ENCODE measurements at places on chromosomes 5 and 9.

DNA sequence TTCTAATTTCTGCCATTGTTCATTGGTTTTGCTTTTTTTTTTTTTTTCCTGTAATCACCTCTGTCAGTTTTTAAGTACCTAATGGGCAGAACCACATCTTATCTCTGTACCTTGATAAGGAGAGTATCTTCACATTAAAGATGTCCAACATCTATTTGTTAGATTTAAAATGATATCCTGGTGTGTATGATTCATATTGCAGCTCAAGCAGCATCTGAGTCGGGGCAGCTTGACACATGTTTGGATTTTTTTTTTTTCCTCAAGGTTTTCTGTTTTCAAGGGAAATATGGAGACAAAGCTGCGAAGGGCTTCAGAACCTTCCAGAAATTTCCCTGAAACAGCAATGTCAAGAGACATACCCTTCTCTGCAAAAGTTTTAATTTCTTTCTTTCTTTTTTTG is 164.7 kb downstream of the DOCK2 start:
- DNase-seq, result no peak

GRCh38 chr9:132192728-132193127 is 30.9 kb downstream of the NTNG2 start:
- DNase-seq, result no peak

GRCh38 chr5:40654377-40654991 is 25.2 kb upstream of the PTGER4 start:
- no peak for DNase-seq

GRCh38 chr9:130333041-130333711 is 67.6 kb downstream of the HMCN2 start:
- DNase-seq, result no peak

DNA sequence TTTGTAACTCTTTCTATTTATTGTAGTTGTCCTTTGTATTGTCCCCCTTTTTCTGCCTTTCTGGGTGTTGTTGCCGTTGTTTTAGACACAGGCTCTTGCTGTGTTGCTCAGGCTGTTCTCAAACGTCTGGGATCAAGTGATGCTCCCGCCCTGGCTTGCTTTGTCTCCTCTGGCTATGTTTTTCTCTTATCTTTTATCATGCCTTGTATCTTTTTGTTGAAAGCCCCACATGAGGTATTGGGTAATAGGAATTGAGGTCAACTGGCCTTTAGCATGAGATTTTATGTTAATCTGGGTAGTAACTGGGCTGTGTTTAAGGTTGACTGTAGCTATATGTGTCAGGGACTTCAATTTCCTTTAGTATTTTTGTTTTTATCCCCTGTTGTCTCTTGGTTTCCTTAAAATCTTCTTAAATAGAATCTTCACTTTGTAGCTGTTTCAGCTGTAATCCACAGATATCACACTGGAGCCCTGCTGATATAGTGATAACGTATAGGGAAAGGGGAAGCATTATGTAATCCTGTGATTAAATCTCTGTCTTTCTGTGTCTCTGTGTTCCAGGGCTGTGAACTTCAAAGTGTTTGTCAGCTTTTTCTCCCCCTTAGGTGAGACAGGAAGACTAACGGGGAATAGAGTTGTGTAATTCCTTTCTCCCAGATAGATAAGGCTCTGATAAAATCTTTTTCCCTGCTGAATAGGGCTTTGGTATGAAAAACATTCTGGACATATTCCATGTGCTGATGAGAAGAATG is 25.9 kb upstream of the CACNA1B start:
- no peak for DNase-seq

DNA sequence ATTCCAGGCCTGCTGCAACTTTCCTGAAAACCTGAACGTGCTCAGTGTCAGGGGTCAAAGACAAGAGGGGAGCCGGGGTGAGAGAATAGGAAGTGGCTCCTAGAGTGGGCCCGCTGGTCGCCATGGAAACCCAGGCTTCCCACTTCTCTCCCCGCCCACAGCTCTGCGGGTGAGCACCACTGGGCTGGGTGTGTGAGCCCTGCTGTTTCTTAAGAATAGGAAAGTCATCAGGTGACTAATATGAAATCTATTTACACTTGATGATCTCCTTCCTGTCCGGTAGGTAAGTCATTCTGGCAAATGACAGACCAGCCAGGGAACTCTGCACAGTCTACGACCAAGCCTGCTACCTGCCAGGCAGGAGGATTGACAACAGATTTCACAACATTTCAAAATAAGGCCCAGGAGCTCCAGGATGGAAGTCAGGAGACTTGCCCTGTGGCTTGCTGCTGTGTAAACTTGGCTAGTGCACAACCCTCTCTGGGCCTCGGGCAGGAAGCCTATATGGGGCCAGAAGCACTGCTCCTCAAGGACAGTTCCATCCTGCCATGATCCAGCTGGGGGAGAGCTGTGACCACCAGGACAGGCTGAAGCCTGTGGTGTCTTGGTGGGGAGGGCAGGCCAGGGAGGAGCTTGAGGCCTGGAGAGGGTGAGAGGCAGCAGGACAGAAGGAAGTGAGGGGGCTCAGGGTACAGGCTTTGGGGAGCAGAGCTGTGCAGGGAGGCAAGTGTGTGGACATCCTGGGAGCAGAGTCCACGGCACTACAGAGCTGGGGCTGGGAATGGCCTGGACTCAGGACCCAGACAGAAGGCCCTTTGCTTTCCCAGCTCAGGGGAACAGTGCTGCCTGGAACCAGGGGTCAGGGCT is 60.6 kb downstream of the SHB start:
- DNase-seq, result peak; percentile 28

DNA sequence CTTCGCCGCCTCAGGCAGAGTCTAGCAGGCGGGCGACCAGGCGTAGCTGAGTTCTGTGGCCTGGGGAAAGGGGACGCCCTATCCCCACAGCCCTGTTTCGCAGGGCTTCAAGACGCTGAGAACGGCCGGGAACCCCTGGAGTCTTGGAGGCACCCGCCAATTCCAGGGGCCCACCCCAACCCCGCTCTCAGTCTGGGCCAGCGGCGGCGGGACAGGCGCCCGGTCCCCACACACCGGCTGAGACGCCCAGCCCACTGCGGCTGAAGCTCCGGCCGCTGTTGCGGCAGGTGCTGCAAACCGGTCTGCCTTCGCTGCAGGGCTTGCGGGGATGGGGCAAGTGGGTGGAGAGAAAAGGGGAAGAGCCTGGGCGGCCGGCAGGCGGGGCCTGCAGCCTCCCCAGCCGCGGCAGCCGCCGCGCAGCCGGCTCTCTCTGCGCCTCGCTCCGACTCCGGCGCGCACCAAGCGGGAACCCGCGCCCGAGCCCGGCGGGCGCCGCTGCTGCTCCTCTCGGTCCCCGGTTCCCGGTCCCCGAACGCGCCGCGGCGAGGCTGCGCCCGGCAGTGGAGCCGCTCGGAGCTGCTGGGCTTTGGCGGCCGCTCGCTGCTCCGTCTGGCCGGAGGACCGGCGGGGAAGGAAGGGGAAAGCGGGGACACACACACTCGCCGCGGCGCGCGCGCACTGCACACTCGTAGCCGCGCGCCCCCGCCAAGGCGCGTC is at the start of gene PIP5K1B:
Gene PIP5K1B, plus strand, starts transcription at position 427 of the 717 bp plus-strand sequence. CDS start 117,375 bp downstream, outside the sequence.
- DNase-seq, result peak; percentile 76

DNA sequence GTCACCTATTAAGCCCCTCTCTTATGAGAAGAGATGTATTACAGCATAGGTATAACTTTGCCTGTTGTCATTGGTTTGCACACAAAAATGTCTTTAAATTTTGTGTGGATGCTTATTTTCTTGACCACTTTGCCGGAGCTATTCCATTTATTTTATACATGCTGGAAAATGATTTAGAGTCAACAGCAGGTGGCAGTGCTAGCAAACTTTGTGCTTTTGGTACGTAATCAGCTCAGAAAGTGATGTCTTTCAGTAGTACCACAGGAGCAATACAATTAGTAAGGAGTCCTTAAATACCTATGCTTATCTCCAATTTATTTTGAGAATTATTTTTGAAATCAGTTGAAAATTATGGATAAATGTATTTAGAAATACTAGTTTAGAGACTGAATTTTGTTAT is 19.8 kb upstream of the NUDT12 start:
- DNase-seq, result no peak

- DNase-seq, result no peak
These were observed 45.7 kb downstream of the GTF3C4 start for GRCh38 chr9:132716007-132716406.

All from CD4-positive, alpha-beta T cell treated with Interleukin-1 beta for 1 hour (primary cell).